ENCODE measurements at places on chromosomes 1 and 21.
A peak's percentile ranks its signal among the peaks of the same experiment; 100 is the strongest.

GRCh38 chr1:158809862-158810261, 21.3 kb upstream of the MNDA start:
- no peak for DNase-seq

DNA sequence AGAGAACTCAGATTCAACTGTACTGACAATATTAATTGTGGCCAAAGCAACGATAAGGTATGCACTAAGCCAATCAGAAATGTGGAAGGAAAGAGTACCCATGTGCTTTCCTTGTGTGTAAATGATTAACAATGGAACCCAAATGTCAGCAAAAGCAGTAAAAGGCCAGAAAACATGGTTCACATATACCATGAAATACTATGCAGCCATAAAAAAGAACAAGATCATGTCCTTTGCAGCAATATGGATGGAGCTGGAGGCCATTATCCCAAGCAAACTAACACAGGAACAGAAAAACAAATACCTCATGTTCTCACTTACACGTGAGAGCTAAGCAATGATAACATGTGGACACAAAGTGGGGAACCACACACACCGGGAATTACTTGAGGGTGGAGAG, 78.5 kb downstream of the SUSD4 start:
- DNase-seq, result no peak

- no peak for DNase-seq
These were observed 4.8 kb upstream of the RHCE start for GRCh38 chr1:25425098-25426085.

DNA sequence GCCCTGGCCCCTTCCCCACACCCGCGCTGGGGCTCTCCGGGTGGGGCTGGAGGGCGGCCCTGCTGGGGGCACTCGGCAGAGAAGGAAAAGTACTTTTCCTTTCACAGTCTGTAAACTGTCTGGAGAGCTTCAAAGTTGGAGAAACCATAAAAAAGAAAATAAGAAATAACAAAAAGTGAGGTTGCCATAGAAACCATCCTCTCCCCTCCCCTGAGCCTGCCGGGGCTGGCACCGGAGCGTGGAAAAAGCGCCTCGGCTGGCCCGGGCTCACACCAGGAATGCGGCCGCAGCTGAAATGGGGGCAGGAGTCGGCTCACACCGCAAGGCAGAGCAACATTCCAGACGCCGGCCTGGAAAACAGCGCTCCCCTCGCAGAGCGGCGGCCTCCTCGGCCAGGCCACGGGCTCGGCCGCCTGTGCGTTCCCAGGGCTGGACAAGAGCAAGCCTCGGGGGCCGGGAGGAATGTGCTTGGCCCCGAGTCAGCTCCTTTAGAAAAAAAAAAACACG, 69.2 kb downstream of the MORN1 start:
- peak; percentile 84 for DNase-seq

DNA sequence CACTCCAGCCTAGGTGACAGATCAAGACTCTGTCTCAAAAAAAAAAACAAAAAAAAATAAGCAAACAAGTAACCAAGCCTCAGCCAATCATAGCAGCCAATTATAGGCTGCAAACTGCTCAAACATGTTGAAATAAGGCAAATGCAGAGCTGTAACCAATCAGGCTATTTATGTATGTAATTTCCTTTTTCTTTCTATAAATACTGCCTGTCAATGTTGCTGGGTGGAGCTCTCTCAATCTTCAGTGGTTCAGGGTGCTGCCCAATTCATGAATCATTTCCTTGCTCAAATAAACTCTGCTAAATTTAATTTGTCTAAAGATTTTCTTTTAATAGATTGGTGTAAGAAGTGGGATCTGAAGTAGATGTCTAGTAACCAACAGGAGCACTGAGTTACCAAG, 11.6 kb upstream of the CD1D start:
- DNase-seq, result no peak

DNA sequence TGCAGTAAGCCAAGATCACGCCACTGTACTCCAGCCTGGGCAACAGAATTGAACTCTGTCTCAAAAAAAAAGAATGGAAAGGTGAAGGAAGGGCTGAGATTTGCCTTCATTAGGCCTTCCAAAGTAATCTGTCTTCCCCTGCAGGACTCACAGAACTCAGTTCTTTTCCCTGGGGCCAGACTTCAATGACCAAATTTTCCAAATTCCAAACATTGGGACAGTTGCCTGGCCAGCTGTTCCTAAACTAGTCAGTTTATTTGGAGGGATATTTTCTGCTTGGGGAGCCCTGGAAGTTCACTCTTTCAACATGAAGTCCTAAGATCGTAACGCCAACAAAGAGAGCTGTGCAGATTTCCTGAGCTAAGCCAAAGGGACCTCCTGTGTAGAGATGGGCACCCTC, 5.4 kb upstream of the DEDD start:
- DNase-seq, result no peak

- peak; percentile 45 for DNase-seq
These were observed 1.0 kb upstream of the DCAF6 start for GRCh38 chr1:167935216-167936067.

GRCh38 chr1:153359241-153359640, 1.6 kb downstream of the S100A9 start:
- no peak for DNase-seq

DNA sequence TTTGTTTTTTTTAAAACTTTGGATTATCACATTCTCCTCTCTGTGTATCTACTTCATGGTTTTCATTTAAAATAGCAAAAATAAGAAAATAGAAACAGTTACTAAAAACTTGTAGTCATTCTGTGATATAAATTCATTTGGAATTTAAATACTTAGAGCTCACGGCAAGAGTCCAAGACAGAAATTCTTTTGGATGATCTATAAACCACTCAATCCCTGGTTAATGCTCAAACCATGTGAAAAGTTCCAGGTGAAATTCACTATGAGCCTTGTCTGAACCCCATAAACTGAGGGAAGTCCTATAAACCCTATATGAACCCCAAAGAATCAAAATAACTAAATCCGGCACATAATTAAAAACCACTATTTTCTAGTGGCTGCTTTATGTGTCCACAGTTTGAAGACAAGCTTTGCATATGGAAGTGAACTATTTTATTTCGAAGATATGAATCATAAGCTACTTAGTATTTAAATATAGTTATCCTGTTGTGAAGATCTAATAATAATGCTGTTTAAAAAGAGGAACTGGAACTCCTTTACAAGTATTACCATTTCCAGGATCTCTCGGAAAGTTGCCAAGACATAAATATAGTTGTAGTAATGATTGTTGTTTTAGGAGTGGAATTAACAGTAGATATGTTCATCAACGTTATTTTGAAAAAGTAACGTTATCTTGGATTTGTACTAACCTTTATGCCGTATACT, 163.5 kb downstream of the NFIA start:
- DNase-seq, result no peak

GRCh38 chr1:230114237-230114651, 47.2 kb downstream of the GALNT2 start:
- DNase-seq, result no peak

GRCh38 chr1:15633756-15634420, 16.6 kb downstream of the DDI2 start:
- no peak for DNase-seq

DNA sequence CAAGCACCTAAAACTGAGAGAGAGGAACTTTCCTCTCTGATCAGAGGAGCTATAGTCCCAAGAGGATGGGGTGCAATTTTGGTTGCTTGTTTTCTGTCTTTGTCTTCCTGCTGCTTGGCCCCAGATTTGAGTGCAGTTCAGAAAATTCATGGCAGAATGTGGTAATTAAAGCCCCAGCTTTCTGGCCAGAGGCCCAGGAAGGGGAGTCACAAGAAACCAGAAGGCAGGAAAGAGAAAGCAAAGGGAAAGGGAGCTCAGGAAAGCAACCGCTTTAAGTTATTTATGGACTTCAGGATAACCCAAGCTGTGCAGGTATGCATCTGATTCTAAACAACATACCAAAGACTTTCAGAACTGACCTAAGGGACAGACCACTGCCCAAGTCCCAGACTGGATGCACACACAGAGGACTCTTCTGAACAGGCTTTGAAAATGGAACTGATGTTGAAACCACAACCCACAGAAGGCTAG, 88.8 kb downstream of the ST3GAL3 start:
- no peak for DNase-seq

DNA sequence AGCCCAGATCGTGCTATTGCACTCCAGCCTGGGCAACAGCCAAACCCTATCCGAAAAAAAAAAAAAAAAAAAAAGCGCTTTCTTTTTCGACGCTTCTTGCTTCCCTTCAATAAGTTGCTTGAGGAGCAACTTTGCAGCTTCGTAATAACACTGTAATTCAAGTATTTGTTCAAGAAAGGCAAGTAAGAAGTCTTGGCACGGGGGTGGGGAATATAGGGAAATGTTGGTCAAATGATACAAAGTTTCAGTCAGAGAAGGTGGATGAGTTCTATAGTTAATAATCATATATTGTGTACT, 871 bp upstream of the PSMA5 start:
- no peak for DNase-seq

DNA sequence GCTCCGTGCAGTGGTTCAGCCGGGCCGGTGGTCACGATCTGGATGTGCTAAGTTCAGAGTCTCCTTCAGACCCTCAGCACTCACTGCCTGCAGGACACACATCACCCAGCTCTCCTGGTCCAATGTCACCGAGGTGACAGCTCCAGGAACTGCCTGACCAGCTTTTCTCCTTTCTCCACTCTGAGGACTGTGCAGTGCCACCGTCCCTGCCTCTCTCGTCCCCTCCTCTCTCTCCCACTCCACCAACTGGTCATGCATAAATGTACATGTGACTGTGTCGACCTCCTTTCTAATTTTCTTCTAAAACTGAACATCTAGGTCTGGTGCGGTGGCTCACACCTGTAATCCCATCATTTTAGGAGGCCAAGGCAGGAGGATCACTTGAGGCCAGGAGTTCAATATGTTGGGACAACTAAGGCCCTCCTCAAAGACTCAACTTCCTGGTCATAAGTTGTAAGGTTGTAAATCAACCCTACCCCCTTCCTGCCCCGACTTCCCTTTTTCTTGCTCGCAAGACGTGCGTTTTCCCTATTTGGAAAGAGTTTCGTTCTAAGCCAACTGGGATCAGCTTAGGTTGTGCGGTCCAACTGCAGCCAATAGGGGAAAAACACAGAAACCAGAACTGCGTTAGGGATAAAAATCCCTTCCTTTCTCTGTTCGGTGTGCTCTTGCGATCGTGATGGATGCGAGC, 53.1 kb downstream of the MEGF6 start:
- DNase-seq, result no peak

DNA sequence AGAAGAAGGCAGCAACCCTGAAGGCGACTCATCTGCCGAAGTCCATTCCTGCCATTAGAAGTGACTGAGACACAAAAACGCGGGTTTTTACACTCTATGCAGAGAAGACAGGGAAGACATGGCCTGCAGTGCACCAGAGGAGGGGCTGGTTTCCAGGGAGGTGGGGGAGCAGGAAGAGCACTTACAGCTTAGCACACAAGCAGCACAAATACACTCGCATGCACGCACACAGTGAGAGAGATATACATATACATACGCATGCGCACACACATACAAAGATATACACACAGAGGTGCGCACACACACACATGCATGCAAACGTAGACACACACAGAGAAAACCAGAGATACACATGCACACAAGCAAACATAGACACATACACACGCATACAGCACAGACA, 210.9 kb upstream of the CSF3R start:
- DNase-seq, result no peak

GRCh38 chr1:87226341-87226760, 102.3 kb upstream of the LMO4 start:
- peak; percentile 62 for DNase-seq

- DNase-seq, result no peak
These were observed 55.4 kb downstream of the LAMC2 start for GRCh38 chr1:183241471-183241870.

DNA sequence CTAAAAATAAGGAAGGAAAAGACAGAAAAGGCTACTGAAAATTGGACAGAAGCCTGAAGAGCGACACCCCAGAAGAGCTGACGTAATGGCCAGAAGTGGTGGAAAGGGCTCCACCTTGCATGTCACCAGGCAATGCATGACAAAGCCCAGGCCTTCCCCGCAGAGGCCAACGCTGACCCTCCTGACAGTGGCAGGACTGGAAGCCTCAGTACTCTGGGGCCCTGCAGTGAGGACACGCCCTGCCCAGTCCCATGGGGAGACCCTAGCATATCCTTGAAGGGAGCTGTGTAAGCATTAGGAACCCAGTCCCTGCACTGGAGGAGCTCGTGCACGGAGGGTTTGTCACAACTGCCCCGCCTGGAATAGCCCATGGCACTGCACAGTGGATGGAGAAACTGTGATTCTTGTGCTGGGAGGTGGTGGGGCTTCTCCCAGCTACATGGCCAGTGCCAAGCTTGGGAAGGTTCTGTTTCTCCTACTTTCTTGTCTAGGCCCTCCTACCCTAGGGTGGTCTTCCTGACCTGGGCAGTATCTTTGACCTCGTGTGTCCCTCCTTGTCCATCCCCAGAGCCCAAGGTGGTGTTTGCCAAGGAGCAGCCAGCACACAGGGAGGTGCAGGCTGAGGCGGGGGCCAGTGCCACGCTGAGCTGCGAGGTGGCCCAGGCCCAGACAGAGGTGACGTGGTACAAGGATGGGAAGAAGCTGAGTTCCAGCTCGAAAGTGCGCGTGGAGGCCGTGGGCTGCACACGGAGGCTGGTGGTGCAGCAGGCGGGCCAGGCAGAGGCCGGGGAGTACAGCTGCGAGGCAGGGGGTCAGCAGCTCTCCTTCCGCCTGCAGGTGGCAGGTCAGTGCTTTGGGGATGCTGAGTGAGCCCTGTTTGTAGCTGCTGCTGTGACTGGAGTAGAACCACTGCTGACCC, 60.4 kb downstream of the OBSCN start:
- DNase-seq, result no peak

- no peak for DNase-seq
These were observed 65.9 kb downstream of the SLC37A1 start for GRCh38 chr21:42579456-42580075.

GRCh38 chr1:171110621-171111326, 20.1 kb downstream of the FMO3 start:
- no peak for DNase-seq

DNA sequence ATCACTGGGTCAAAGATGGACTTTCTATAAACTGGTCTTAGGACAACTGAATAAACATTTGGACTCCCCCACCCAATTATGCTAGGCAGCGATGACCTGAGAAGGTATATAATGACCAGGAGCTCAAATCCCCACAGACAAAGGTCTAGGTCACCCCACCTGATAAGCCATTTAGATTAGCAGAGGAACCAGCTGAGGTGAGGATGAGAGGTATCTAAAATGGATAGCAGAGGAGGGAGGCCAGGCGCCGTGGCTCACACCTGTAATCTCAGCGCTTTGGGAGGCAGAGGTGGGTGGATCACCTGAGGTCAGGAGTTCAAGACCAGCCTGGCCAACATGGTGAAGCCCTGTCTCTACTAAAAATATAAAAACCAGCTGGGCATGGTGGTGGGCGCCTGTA, 33.7 kb downstream of the PABPC4 start:
- DNase-seq, result no peak

DNA sequence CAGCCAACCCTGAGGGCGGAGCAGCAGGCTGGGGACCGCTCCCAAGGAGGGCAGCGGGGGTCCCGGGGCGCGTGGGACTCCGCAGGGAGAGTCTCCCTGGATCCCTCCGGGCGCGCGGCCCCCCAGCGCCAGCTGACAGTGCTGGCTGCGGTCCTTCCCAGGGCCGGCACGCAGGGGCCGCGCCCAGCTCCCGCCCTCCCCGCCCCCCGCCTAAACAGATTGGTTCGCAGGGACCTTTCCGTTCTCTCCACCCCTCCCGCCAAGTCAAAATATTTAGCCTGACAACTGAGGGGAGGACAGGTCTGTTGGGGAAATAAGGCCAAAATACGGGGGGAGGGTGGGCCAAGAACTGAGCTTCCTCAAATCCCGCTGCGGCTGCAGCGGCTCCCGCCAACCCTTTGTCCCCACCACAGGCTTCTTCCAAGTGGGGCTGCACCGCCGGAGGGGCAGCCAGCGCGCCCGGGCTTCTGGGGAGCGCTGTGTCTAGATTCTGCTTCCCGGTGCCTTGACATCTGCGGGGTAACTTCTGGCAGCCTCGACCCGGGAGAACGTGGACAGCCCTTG, at the start of gene INSRR:
Gene INSRR, minus strand, starts transcription at position 159 of the 564 bp plus-strand sequence. CDS start 496 bp downstream, outside the sequence.
- DNase-seq, result no peak

All from right renal cortex interstitium (tissue), 3 donors.